Suprapubic skin (tissue), 4 donors: ENCODE measurements at places on chromosomes 2 and 18.

DNA sequence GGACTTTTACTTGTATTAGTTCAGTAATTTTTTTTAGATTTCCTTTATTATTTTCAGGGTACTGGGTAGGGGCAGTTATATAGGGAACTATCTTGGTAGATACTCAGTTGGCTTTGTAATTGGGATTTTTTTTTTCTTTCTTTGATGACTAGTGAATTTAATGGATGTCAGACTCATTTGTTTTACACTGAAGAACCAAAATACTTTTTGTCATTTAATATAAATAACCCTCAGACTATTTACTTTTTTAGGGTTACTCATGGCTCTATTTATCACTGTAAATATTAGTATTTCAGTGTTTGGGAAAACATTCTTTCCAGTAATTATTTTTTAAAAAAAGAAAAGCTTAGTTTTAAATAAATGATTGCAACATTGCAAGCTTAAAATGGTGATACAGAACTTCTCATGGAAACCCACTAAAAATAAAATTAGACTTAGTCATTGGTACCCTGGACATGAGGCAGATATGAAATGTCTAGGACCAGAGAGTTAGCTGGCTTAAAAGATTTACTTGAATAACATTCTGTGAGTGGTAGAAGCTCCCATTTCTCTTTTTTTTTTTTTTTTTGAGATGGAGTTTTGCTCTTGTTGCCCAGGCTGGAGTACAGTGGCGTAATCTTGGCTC, 74.4 kb upstream of the CYP20A1 start:
- no peak for DNase-seq
- no peaks in the 10 kb centered on the region for H3K27me3 ChIP-seq
- H3K36me3 ChIP-seq: peaks cover 35% of the 10 kb centered on the region
- H3K27ac ChIP-seq: no peak overlapping the region

GRCh38 chr2:36737131-36737750, 40.7 kb downstream of the VIT start:
- H3K4me1 ChIP-seq: peaks cover 6% of the 10 kb centered on the region
- no peaks in the 10 kb centered on the region for H3K27me3 ChIP-seq
- DNase-seq: no peak
- H3K4me3 ChIP-seq: no peak overlapping the region
- H3K27ac ChIP-seq: no peak overlapping the region

DNA sequence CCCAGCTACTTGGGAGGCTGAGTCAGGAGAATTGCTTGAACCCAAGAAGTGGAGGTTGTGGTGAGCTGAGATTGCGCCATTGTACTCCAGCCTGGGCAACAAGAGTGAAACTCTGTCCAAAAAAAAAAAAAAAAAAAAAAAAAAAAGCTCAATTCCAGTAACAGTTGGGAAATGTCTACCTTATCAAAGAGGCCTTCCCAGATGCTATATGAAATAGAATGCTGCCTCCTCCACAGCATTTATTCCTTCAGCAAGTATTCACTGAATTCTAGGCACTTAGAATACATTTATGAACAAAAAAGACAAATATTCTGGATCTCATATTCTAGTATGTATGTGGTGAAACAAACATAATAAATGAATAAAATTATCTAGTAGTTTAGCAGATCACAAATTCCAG, 12.8 kb upstream of the CDK5R2 start:
- H3K4me3 ChIP-seq: no peak overlapping the region
- H3K4me1 ChIP-seq: no peaks in the 10 kb centered on the region
- no peaks in the 10 kb centered on the region for H3K36me3 ChIP-seq

- no peak for DNase-seq
- H3K27me3 ChIP-seq: no peaks in the 10 kb centered on the region
- no peak overlapping the region for H3K4me3 ChIP-seq
- no peaks in the 10 kb centered on the region for H3K4me1 ChIP-seq
- H3K36me3 ChIP-seq: no peaks in the 10 kb centered on the region
- no peak overlapping the region for H3K27ac ChIP-seq
Observed at GRCh38 chr18:34411952-34412351, 187.2 kb upstream of the NOL4 start.

DNA sequence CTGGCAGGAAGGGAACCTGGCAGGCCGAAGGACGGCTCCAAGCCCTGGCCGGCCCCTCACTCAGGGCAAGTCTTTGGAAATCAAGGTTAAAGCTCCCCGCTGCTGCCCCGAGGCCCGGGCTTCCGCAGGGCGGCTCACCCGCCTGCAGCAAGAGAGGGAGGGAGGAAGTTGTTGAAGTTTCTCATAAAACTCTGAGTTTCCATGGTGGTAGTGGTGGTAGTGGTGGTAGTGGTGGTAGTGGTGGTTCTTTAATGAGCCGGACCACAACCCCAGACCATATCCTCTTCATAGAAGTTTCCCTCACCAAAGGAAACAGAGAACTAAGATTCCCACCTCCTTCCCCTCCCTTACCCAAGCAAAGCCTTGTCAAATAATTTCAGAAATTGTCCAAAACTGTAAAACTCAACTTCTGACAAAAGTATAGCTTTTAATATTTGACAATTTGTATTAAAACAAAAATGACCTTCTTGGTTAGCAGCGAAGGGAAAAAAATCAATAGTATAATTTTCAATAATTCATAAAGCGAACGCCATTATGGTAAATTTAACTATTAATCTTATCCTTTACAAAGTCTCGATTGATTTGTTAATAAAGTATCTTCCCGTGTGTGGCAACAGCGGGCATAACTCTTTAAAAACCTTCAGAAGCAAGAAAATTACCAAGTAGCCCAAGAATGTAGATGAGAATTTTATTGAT, 1.5 kb upstream of the HOXD10 start:
- peaks cover 19% of the 10 kb centered on the region for H3K4me1 ChIP-seq
- DNase-seq: no peak
- no peaks in the 10 kb centered on the region for H3K36me3 ChIP-seq
- no peak overlapping the region for H3K4me3 ChIP-seq
- peaks cover 100% of the 10 kb centered on the region for H3K27me3 ChIP-seq

DNA sequence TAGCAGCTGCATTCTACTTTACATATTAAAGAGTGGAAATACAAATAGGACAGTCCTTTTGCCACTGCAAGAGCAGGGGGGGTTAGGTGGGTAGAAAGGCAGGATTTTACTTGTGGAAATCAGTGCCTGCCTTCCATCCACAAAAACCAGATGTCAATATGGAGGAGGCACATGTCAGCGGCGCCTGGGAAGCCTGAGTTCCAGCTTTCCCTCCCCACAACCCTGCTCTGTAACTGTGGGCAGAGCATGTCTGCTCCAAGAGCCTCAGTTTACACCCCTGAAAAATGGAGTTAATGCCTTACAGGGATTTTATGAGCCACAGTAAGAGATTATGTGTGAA, 32.9 kb downstream of the STEAP3 start:
- H3K4me3 ChIP-seq: no peak overlapping the region
- no peak for DNase-seq
- H3K4me1 ChIP-seq: peaks cover 4% of the 10 kb centered on the region
- H3K27ac ChIP-seq: no peak overlapping the region
- peaks cover 15% of the 10 kb centered on the region for H3K36me3 ChIP-seq

GRCh38 chr2:182541268-182541667, 114.4 kb upstream of the PDE1A start:
- H3K27me3 ChIP-seq: no peaks in the 10 kb centered on the region
- H3K27ac ChIP-seq: no peak overlapping the region
- H3K36me3 ChIP-seq: no peaks in the 10 kb centered on the region
- DNase-seq: no peak
- H3K4me3 ChIP-seq: no peak overlapping the region

GRCh38 chr2:147468963-147469362, 375.9 kb upstream of the ACVR2A start:
- H3K27ac ChIP-seq: no peak overlapping the region
- no peaks in the 10 kb centered on the region for H3K36me3 ChIP-seq
- H3K4me3 ChIP-seq: no peak overlapping the region
- peaks cover 10% of the 10 kb centered on the region for H3K4me1 ChIP-seq
- DNase-seq: no peak

- H3K4me1 ChIP-seq: no peaks in the 10 kb centered on the region
- no peaks in the 10 kb centered on the region for H3K36me3 ChIP-seq
- no peak overlapping the region for H3K4me3 ChIP-seq
- no peak overlapping the region for H3K27ac ChIP-seq
- DNase-seq: no peak
Observed at GRCh38 chr2:15984368-15985255, 44.3 kb downstream of the MYCN start.

DNA sequence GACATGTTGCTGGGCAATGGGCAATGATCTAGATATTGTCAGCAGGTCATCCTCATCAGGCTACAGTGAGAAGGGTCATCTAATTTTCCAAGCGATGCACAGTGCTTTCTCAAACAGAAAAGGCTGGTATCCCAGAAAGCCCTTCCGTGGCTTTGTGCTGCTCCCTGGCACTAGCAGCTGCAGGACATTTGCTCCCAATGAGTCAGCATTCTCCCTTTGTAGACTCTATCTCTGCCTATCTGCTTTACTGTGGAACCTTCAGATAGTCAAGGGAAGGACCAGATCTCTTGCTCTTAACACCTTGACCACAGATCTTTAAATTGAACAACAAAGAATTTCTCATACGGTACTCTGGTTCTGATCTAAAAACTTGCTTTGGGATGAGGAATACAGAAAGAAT, 101.4 kb downstream of the CDH2 start:
- no peaks in the 10 kb centered on the region for H3K36me3 ChIP-seq
- no peak overlapping the region for H3K27ac ChIP-seq
- H3K4me3 ChIP-seq: no peak overlapping the region
- no peaks in the 10 kb centered on the region for H3K27me3 ChIP-seq
- DNase-seq: no peak

- DNase-seq: no peak
- H3K27me3 ChIP-seq: no peaks in the 10 kb centered on the region
- peaks cover 17% of the 10 kb centered on the region for H3K4me1 ChIP-seq
- no peaks in the 10 kb centered on the region for H3K36me3 ChIP-seq
- H3K4me3 ChIP-seq: no peak overlapping the region
Observed at GRCh38 chr2:148594216-148594615, 50.3 kb upstream of the EPC2 start.

DNA sequence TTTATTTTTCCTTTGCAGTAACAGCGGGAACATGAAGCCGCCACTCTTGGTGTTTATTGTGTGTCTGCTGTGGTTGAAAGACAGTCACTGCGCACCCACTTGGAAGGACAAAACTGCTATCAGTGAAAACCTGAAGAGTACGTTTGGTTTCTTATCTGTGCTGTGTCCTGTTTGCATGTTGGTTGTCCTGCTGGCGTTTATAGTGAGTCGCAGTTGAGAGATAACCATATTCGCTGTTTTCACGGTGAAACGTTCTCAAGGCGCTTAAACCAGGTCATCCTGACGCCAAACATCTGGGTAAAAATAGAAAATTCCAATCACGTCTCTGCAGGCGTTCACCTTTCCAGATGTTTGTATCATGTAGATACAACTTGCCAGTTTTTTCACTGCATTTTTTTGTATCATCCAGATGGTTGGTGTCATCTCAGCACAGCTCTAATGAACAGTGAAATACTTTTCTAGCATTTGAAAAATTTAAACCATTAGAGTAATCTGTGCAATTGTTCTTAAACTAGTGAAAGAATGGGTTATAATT, 21.2 kb downstream of the CLUL1 start:
- H3K4me3 ChIP-seq: no peak overlapping the region
- no peaks in the 10 kb centered on the region for H3K27me3 ChIP-seq
- peaks cover 5% of the 10 kb centered on the region for H3K4me1 ChIP-seq
- H3K27ac ChIP-seq: no peak overlapping the region
- DNase-seq: no peak
- H3K36me3 ChIP-seq: no peaks in the 10 kb centered on the region

DNA sequence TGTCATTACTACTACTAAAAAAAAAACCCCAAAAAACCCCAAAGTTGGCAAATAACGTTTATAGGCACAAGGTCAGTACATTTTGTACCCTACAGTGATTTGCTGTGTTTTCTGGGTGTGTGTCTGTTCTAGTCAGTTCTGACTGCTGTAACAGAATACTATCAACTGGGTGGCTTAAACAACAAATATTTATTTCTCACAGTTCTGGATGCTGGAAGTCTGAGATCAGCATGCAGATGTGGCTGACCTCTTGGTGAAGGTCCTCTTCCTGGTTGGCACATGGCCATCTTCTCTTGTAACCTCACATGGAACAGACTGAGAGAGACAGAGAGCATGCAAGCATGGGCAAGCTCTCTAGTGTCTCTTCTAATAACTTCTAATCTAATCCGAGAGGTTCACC, 103.1 kb downstream of the CERS6 start:
- H3K4me1 ChIP-seq: peaks cover 6% of the 10 kb centered on the region
- H3K27me3 ChIP-seq: no peaks in the 10 kb centered on the region
- no peak overlapping the region for H3K4me3 ChIP-seq
- no peak for DNase-seq
- no peak overlapping the region for H3K27ac ChIP-seq

DNA sequence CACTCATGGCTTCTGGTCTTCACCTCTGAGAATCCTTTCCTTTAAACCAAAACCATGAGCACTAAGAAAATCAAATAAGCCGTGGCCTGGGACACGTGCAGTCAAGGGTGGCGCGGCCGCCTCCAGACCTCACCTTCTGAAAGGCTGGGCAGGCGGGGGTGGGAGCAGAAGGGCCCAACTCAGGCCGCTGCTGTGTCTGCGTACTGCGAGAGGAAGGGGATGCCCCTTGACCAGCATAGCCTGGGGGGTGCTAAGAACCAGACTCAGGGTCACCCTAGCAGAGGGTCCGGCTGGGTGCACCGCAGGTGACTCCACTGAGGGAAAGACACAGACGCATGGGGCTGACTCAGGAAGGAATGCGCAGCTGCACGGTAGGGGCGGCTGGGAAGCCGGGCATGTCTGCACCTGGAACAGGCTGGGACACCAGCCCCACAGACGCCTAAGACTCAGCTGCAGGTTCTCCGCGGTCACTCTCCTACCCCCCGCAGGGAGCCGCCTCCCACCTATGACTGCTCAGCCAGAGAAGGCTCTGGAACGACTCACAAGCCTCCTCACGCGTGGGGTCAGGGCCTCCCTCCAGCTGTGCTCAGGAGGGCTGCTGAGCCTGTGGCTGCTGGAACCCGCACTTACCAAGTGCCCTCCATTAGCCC, 432.4 kb upstream of the MYT1L start:
- no peaks in the 10 kb centered on the region for H3K36me3 ChIP-seq
- peaks cover 18% of the 10 kb centered on the region for H3K4me1 ChIP-seq
- no peak overlapping the region for H3K4me3 ChIP-seq
- no peak overlapping the region for H3K27ac ChIP-seq
- no peak for DNase-seq
